ENCODE measurements at places on chromosomes 1 and 21.
A peak's percentile ranks its signal among the peaks of the same experiment; 100 is the strongest.

DNA sequence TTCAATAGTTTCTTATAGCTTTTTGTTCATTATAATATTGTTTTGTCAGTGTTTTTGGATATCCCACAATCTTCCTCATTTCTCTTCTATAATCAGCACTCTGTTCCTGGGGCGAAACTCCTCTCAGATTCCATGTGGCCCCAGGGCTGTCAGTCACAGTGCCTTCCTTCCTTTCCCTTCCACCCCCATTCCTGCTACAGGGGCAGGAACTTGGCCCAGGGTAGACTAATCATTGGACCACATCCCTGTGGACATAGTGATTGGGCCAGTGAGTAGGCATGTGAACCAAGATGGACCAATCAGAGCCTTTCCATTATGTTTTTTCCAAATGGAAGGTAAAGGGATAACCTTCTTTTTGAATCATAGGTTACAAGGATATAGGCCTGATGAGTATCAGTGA, 78.3 kb downstream of the PGM1 start:
- no peak for DNase-seq

- peak; percentile 16 for DNase-seq
Measured at GRCh38 chr1:155038602-155039307, 5.1 kb downstream of the DCST1 start.

DNA sequence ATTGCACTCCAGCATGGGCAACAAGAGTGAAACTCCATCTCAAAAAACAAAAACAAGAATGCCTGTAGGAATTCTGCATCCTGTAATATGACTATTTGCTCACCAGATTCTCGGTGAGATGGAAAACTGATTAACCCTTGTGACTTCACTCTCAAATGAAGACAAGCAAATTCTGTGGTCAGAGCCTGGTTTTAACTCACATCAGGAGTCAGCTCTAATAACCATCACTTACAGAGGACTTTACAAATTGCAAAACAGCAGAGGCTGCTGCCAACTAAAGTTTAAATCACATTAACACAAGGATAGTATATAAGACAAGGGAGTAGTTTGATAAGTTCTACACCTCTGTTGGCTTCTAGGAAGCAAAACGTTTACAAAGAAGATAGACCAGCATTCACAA, 35.7 kb upstream of the FAM163A start:
- no peak for DNase-seq

GRCh38 chr1:2188336-2188735, 6.2 kb downstream of the FAAP20 start:
- no peak for DNase-seq

- no peak for DNase-seq
Measured at GRCh38 chr21:45555251-45555556, 13.0 kb upstream of the SLC19A1 start.

- no peak for DNase-seq
Measured at GRCh38 chr21:33268737-33269441, 2.7 kb downstream of the IL10RB start.

DNA sequence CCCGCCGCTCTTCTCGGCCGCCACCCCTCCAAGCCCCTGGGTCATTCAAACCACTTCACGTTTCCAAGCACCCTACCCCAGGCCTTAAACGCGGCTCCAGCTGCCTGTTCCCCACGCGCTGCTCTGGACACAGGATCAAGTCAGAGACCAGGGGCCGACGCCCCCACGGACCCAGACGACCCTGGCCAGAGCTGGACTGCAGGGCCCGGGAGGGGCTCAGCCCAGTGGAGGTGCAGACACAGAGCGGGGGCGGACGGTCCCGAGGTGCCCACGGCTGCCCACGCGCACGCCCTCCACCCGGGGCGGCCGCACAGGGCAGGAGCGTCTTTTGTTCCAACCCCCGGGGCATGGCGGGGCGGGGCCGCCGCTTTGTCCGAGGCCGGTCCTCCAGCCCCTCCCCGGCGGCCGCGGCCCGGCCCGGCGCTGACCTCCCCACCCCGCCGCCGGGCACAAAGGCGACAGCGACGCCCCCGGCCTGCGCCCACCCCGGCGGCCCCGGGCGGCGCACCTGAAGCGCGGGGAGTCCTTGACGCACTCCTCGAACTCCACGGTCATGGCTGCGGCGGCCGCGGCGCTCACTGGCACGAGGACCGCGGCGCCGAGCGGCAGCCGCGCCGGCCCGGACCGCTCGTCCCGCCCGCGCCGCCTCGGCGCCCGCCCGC, 338 bp downstream of the ACAP3 start:
- no peak for DNase-seq

DNA sequence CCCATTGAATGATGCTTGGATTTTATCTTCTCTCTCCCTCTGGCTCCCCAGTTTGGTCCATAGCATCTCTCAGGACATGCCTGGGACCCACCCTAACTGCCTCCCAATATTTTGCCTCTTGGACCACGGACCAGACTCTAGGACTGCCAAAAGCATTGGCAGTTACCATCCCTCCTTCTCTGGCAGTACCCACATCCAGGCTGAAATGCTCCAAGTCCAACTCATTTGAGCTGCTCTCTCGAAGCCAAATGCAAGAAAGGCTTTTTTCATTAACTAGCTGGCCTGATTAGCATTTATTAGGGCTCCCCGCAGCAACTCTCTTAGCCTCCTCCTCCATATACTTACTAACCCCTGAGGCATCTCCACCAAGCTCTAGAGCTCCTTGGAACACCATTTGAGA, 140.0 kb upstream of the GRIK3 start:
- DNase-seq = no peak

DNA sequence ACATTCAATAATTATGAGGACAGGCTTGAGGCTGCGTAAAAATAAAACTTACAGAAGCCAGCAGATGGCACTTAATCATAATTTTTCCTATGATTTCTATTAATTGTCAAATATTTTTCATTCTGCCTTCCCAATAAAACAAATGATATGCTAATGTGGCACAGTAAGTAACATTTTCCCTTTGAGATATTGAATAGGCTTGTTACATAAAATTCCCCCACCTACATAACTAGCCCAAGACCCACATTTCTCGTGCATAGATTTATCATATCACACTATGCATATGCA, 55.4 kb upstream of the PTGFRN start:
- no peak for DNase-seq

DNA sequence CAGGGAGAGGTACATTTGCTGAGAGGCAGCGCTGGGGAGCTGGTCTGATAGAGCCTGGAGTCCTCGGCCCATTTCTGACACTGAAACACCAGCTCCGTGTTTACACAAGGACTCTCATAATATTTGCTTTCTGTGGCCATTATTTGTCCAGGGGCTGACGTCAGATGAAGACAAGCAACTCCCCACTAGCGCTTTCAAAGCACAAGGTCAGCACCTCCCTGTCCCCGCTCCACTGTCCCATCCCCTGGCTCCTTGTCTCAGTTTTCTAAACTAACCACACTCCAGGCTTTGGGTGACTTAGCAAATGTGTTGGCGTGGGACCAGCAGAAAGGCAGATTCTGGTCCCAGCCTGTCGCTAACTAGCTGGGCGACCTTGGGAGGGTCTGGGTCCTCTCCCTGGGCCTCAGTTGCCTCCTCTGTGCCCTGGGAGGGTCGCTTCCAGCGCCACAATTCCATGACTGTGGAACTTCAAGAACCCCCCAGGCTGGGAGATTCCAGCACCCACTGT, 37.4 kb upstream of the ZBTB40 start:
- no peak for DNase-seq

DNA sequence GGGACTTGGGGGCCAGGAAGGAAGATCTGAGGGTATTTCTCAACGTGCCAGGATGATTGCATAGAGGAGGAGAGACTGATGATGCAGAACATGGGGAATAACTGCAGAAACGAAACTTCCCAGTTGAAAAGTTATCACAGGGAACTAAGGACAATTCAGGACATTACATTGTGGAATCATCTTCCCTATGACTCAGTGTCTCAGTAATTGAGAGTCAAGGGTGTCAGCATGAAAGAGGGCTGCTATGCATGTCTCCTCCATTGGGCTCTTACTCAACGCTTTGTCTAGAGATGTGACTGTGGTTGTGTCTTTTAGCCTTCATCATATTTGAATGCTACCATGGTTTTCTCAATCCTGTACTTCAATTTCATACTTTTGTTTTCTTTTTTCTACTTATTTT, 48.9 kb upstream of the PTGFR start:
- DNase-seq = peak; percentile 49

GRCh38 chr1:171210355-171210754, 25.3 kb downstream of the FMO2 start:
- DNase-seq = no peak

DNA sequence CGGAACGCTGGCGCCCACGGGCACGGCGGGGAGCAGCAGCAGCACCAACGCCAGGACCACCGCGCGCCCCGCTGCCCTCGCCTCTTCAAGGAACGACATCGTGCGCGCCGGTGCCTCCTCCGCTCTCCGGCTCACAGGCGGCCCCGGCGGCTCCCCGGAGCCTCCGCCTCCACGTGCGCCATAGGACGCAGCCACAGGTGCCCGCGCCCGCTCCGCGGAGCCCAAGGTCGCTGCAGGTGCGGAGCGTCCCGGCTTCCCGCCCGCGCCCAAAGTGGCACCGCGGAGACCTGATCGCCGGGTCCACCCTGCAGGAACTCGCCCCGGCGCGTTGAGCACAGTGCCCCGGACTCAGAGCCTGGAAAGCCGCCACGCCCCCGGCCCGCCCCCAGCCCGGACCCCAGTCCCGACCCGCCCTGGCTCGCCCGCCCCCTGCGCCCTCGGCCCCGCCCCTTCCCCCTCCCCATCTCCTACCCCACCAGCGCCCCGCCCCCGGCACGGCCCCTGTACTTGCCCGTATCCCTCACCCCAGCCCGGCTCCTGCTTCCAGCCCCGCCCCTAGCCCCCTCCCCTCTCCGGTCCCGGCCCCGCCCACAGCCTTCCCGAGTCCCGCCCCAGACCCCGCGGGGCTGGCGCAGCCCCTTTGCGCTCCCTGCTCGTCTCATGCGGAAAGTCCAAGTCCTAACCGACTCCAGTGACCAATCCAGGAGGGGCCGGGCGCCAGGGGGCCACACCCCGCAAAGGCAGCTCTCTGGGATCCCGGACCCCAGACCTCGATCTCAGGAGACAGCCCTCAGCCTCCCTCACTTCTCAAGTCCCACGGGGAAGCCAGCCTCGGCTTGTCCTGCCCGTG, at the start of gene MEGF6:
MEGF6 (minus strand) TSS at position 339 of the 850 bp plus-strand sequence; CDS start at position 99, 240 bp downstream.
- no peak for DNase-seq

GRCh38 chr1:210246447-210246846, 13.9 kb downstream of the SERTAD4 start:
- peak; percentile 19 for DNase-seq

DNA sequence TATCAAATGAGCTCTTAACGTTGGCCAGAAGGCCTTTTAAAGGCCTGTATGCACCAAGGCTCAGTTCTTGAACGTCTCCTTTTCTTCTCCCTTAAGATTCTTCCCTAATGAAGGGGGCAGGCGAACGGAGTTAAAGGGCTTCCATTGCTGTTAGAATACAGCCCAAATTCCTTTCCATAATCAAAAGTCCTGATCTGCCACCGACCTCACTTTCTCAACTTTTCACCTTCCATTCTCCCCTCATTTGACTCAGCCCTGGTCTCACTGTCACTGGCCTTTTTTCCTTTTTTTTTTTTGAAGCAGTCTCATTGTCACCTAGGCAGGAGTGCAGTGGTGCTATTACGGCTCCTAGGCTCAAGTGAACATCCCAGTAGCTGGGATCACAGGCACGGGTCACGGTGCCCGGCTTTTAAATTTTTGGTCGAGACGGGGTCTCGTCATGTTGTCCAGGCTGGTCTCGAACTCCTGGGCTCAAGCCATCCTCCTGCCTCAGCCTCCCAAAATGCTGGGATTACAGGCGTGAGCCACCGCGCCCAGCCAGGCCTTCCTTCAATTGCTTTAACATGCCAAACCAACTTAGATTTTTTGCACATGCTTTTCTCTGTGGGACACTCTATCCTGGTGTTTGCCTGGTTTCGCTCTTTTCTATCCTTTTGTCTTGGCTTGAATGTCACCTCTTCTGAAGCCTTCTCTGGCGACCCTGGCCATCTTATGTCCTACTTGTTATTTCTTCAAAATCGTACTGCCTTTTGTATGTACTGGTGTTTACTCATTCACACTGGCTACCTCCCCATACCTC, 612 bp upstream of the CMPK1 start:
- DNase-seq = no peak

- DNase-seq = no peak
Measured at GRCh38 chr1:59310549-59311250, 13.8 kb downstream of the FGGY start.

DNA sequence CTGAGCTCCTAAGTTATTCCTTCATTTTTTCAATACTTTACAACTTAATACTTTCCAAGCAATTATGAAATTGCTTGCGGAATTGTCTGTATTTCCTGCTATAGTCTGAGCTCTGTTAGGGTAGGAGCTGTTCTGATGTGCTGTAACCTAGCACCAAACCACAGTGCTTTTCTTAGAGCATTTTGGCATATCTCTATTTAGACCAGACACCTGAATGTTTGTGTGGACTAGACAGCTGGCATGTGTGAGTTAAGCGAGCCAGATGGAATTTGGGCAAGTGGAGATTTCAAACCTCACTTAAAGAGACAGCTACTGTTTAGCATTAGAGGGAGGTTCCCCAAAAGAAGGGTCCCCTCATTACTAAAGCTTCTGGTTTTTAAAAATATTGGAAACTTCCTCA, 106.1 kb downstream of the RWDD3 start:
- no peak for DNase-seq

GRCh38 chr21:45845770-45846090, 135.8 kb upstream of the COL6A1 start:
- DNase-seq = no peak

GRCh38 chr1:225765982-225766674, 11.5 kb upstream of the SRP9 start:
- DNase-seq = no peak

- peak; percentile 11 for DNase-seq
Measured at GRCh38 chr1:101145449-101145820, 91.4 kb upstream of the S1PR1 start.

- DNase-seq = no peak
Measured at GRCh38 chr1:11744287-11744686, 8.4 kb downstream of the AGTRAP start.

GRCh38 chr1:32263744-32264143, 12.7 kb downstream of the LCK start:
- no peak for DNase-seq

DNA sequence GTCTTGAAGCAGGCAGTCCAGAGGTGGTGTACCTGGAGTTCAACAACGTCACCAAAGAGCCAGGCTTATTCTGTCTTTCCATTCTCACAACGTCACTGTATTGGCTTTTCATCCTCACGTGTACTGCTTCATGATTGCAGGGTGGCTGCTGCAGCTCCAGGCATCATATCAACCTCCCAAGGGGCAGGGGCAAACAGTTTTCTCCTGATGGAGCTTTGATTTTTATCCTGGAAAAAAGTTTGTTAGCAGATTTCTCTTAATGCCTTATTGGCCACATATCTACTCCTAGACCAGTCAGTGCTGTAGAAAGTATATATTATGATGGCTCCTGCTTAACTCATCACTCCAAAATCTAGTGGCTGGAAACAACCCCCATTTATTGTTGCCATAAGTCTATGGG, 8.3 kb upstream of the OPRD1 start:
- DNase-seq = no peak

- no peak for DNase-seq
Measured at GRCh38 chr1:114379987-114380386, 131.0 kb downstream of the TRIM33 start.

GRCh38 chr1:82258887-82259286, 458.2 kb downstream of the ADGRL2 start:
- DNase-seq = no peak

GRCh38 chr1:40064797-40065499, 24.4 kb downstream of the CAP1 start:
- no peak for DNase-seq

- no peak for DNase-seq
Measured at GRCh38 chr21:45858180-45858579, 123.4 kb upstream of the COL6A1 start.

All from HFFc6 (cell line).